ENCODE measurements at places on chromosomes 16 and 17.

GRCh38 chr16:35203636-35204035, 1744.2 kb downstream of the TP53TG3F start:
- DNase-seq: no peak

- DNase-seq: no peak
Measured at GRCh38 chr16:80480664-80481063, 60.1 kb upstream of the DYNLRB2 start.

GRCh38 chr17:65231086-65231485, 93.9 kb downstream of the RGS9 start:
- no peak for DNase-seq

GRCh38 chr17:60049936-60050335, 28.8 kb downstream of the HEATR6 start:
- no peak for DNase-seq

GRCh38 chr17:11138023-11138422, 103.0 kb upstream of the SHISA6 start:
- DNase-seq: no peak

- no peak for DNase-seq
Measured at GRCh38 chr17:29331075-29331707, 37.2 kb upstream of the NUFIP2 start.

- DNase-seq: no peak
Measured at GRCh38 chr16:75658175-75658574, 10.6 kb downstream of the TERF2IP start.

DNA sequence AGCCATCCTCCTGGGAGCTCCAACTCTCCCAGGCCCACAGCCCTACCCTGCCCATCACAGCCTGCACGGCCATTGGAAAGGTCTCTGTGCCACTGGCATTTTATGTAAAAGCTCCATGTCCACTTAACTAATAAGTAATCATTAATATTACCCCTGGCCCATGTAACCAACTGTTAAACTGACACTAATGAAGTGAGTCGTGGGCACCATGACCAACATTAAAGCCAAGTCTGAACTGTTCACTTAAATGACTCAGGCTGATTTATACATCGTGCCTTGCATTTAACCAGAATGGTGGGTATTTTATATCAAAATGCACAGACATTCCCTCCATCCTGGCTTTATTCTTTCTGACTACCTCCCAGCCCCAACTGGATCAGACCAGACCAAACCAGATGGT, 229.3 kb downstream of the SOX9 start:
- DNase-seq: no peak

GRCh38 chr16:71693164-71693563, 31.3 kb downstream of the PHLPP2 start:
- DNase-seq: no peak

DNA sequence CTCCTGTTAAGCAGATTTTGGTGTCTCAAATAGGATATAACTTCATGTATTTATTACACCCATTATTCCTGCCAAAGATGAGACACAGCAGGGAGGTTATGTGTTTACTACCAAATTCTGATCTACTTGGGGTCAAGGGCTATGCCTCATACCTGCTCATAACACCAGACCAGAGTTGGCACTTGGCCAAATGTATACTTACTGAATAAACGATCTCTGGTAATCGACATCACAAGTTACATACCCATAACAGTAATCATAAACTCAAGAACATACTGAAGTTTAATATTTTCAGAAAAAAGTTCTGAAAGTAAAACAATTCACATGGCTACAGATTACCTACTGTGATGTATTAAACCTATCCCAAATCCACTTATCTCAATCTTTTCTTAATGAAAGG, 2.9 kb downstream of the TMEM170A start:
- no peak for DNase-seq

DNA sequence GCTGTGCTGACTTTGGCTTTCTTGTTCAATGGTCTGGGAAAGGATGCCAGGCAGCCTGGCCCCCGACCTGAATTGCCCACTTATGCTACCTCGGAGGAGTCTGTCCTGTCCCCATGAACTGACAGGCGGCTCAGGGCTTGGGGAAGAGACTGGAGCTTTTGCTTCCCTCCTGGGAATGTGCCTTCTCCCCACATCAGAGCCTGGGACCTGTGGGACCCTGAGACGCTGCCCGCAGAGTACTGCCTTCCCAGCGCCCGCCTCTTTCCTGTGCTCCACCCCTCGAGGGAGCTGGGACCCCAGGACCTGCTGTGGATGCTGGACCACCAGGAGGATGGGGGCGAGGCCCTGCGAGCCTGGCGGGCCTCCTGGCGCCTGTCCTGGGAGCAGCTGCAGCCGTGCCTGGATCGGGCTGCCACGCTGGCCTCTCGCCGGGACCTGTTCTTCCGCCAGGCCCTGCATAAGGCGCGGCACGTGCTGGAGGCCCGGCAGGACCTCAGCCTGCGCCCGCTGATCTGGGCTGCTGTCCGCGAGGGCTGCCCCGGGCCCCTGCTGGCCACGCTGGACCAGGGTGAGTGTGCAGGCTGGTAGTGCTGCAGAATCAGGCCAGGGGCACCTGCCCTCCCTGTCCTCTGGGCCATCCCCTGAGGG, 18.5 kb downstream of the FCSK start:
- DNase-seq: no peak

GRCh38 chr17:47694581-47695428, 844 bp downstream of the TBKBP1 start:
- DNase-seq: no peak

DNA sequence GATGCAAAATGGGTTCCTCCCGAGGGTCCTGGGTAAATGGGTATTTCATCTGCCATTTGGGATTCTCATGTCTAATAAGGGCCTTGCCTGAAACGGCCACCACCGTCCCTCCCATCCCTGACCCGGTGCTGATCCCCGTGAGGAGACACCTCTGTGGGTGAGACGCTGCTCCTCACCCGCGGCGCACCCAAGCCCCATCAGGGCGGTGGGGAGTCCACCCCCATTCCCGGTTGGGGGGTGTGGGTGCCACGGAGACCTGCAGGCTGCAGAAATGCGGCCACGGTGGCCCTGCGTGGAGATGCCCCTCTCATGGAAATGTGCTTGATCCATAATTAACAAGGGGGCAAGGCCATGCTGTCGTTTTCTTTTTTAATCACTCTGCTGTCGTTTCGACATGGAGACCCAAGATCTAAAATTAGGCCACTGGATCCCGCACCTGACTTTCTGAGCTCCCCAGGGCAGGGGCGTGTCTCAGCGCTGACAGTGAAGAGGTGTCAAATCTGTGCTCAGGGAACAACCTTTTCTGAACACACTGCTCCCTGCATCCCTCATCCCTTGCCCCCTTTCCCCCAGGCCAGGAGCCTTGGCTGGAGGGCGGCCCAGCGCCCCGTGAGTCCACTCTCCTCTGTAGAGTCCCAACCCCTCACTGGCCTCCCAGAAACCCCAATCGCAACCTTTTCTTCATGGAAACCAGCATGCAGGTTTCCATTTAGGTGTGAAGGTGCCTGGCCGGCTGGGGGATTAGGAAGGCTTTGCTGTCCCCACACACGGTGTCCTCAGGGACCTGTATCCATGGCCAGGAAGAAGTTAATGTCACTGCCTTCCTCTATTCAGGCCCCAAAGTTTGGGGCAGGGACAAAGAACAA, 38.9 kb downstream of the PEMT start:
- no peak for DNase-seq

GRCh38 chr17:48463526-48463925, 33.5 kb upstream of the SKAP1 start:
- DNase-seq: no peak

GRCh38 chr16:58579587-58579986, 50.0 kb downstream of the CNOT1 start:
- DNase-seq: no peak

GRCh38 chr16:4384509-4384942, 12.9 kb downstream of the VASN start:
- DNase-seq: no peak

GRCh38 chr16:68627951-68628425, 17.1 kb upstream of the CDH3 start:
- DNase-seq: no peak

DNA sequence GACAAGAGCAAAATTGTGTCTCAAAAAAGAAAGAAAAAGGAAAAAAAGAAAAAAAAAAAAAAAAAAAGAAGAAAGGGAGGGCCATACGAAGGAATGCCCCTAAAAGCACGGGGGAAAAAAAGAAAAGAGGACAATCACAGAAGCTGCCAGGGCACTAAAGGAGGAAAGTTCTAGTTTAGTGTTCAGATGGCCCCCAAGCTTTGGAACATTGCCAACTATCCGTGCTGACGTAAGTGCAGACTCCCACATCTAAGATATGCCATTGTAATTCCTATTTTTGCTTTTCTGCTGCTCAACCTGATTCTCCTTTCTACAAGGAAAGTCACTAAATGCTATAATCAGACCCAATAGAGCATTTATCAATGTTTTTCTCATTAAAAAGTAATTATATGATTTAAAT, 842.1 kb downstream of the KCNJ2 start:
- DNase-seq: no peak

DNA sequence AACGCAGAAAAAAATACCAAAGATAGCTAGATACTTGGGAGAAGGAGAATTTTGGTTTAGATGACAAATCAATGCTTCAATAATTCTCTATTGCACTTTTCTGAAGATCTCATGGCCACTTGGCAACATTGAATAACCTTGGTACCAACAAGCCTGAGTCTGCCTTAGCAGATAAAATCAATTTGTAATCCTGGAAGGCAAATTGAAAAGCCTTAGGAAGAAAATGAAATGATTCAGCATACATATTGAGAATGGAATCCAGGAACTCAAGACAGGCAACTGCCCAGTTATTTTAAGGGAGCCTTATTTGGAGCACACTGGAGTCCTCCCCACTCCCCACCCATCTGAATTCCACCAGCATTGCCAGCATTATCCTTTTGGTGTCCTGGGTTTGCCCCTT, 109.3 kb upstream of the SOX9 start:
- DNase-seq: no peak

DNA sequence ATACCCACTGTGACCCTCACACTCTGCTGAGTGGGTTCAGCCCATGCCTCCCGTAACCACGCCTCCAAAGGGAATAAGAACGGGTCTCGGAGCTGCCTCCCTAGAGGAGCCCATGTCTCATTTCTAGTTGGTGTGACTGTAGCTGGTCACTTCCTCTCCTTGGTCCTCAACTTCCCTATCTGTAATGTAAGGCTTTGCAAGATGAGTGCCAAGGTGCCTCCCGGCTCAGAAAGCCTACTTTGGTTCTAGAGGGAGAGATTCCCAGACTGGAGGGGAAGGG, 20.8 kb downstream of the C16orf74 start:
- no peak for DNase-seq

DNA sequence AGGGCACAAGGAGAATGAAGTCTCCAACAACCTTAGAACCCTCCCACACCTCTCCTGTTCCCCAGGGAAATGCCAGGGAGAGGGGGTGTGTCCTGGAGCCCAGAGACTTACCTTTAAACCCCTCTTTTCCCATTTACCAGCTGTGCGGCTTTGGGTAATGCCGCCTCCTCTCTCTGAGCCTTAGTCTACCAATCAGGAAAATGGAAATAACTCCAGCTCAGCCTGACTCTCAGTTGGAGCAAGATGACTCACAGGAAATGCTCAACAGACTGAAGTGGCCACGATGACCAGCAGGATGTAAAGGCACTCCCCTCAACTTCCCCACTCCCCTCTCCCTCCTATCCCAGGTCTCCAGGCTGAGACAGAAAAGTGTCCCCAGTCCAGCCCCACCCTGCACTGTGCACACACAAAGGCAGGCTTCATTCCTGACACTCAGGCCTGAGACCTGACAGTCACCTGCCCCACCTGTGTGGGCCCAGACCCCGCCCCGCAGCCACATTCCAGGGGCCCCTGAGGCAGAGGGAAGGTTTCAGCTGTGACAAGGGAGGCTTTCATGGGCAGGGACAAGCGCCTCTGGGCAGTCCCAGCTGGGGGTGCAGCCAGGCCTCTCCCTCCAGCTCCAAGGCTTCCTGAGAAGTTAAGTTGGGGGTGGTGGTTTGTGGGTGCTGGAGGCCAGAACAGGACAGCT, 3.0 kb upstream of the KRT15 start:
- DNase-seq: no peak

DNA sequence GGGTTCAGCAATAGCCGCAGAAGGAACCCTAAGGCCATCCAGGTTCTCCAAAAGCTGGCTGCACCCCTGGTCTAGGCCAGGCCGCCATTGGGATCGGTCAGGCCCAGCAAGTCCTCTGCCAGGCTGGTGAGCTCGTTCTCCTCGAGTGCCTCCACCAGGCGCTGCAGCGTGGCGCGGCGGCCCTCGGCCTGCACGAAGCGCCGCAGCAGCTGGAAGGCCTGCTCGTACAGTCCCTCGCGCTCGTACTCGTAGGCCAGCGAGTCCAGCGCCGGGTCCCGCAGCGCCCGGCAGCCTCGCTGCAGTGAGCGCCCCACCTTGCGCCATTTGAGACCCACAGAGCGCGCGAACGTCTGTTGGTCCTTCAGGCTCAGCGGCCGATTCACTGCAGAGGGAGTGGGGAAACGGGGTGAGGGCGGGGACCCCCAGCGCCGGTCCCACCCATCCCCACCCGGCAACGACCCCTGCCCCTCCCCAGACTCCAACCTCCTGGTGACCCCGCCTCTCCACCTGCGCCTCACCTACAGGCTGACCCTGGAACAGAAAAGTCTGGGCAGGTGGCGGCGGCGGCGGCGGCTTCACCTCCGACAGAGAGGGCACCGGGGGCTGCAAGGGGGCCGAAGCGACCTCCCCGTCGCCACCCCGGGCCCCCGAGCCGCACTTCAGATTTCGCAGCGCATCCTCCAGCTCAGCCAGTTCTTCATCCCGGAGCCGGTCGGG, 3.9 kb upstream of the B3GNT9 start:
- no peak for DNase-seq

GRCh38 chr17:20896153-20896649, 146.6 kb downstream of the USP22 start:
- DNase-seq: no peak

DNA sequence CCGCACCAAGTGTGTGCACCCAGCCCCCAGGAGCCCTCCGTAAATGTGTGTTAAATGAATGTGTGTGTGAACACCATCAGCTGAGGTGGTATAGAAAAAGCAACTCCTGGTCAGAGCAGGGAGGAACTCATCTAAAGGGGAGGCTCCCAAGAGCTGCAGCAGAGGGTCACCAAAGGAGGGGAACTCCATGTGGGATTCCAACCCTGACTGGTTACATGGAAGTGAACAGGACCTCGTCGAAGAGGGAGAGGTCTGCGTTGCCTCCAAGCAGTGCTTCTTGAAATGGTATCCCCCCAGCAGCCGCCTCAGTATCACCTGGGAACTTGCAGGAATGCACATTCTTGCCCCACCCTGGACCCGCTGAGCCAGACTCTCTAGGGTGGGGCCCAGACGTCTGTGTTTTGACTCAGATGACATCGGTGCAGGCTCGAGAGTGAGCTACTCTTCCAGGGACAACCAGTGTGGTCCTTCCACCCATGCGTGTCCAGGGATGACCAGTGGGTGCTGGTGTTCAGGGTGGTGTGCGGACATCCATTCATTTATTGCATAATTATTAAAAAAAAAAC, 30.8 kb downstream of the ADCY9 start:
- DNase-seq: no peak

All from cortex of kidney (tissue), 1 donor.